ENCODE measurements at places on chromosomes 1 and 21.

- peak; percentile 18 for DNase-seq
Observed at GRCh38 chr1:186605762-186606350, 74.4 kb downstream of the PTGS2 start.

DNA sequence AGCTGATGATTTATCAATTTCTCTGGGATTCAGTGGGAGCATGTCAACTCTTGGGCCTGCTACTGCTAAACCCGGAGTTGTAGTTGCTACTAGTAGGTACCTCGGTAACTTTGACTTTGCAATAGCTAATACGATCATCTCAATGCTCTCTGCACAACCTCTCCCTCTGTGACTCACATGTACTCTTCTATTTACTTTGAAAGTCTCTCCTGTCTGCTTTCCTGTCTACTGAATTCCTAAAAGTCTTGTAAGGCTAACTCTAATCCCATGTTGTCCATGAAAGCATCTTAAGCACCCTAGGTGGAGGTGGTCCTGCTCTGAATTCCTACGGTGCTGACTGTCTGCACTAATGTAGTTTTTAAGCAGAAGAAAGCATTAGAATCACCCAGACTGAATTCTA lies 29.3 kb downstream of the SLC9C2 start:
- no peak for DNase-seq

GRCh38 chr1:160904783-160905616 lies 20.0 kb upstream of the ITLN1 start:
- DNase-seq = no peak

- DNase-seq = peak; percentile 76
Observed at GRCh38 chr21:33199516-33200217, 30.1 kb upstream of the IFNAR2 start.

- DNase-seq = peak; percentile 25
Observed at GRCh38 chr1:3625151-3625907, 514 bp downstream of the TPRG1L start.

GRCh38 chr1:42961312-42962091 lies 2.8 kb upstream of the SLC2A1 start:
- no peak for DNase-seq

DNA sequence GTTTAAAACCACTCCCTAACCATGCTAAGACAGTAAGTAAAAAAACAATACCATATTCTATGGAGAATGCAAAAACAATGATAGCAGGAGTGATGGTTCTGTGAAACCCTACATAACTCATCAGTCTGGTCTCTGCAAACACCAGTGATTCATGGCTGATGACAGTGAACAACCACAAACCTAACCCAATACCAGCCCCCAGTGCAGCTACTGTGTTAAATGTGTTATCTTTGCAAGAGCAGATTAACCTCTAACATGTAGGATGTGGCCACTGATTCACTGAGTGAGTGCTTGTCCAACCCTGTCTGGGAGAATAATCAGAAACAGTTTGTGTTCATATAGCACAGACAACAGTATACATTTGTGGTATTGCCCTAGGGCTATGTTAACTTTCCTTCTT lies 100.2 kb upstream of the COG2 start:
- DNase-seq = peak; percentile 67

DNA sequence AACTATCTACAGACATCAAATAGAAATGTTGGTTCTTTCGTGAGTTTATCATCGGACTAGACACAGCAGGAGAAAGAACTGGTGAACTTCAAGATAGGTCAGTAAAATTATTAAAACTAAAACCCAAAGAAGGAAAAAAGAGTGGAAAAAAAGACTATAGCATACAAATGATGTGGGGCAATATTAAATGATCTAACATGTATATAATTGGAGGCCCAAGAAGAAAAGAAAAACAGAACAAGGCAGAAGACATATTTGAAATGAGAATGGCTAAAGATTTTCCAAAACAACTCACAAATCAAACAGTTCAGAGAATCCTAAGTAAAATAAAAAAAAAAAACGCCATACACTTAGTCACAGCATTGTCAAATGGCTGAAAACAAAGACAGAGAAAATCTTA lies 101.8 kb downstream of the PCNX2 start:
- DNase-seq = no peak

GRCh38 chr1:107993920-107994319 lies 28.9 kb upstream of the VAV3 start:
- no peak for DNase-seq

- DNase-seq = no peak
Observed at GRCh38 chr1:99673315-99673714, 27.4 kb downstream of the PALMD start.

DNA sequence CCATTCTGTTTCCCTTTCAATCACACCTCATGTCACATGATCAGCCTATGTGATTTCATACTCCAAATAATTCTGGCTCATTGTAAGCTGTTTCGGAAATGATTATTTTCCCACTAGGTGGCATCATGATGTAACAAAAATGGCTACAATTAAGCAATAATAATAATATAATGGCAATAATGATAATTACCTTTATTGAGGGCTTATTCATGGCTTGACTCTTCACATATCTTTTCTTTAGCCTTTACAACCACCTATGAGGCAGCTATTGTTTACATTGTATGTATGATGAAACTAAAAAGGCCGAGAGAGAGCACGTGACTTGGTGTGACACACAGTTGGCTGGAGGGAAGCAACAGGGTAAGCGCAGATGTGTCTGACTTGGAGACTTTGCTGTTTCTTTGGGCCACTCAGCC lies 12.5 kb upstream of the KPRP start:
- no peak for DNase-seq

GRCh38 chr1:58726581-58726980 lies 26.7 kb upstream of the MYSM1 start:
- DNase-seq = no peak

DNA sequence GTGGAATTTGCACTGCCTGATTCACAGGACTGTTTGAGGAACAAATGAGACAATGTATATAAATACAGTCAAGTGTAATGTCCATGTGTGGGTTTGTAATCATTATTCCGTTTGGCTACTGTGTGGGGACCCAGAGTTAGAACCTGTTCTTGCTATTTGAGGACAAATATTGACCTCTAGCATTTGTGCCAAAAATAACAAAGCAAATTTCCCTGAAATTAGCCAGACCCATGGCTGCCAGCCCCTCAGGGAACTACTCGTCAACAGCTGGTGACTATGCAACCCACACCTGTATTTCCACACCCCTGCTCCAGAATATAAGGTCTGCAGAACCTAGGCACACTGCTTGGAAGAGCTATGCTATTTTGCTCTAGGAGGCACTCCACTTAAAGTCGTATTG lies 70.7 kb downstream of the KCNJ6 start:
- DNase-seq = no peak

DNA sequence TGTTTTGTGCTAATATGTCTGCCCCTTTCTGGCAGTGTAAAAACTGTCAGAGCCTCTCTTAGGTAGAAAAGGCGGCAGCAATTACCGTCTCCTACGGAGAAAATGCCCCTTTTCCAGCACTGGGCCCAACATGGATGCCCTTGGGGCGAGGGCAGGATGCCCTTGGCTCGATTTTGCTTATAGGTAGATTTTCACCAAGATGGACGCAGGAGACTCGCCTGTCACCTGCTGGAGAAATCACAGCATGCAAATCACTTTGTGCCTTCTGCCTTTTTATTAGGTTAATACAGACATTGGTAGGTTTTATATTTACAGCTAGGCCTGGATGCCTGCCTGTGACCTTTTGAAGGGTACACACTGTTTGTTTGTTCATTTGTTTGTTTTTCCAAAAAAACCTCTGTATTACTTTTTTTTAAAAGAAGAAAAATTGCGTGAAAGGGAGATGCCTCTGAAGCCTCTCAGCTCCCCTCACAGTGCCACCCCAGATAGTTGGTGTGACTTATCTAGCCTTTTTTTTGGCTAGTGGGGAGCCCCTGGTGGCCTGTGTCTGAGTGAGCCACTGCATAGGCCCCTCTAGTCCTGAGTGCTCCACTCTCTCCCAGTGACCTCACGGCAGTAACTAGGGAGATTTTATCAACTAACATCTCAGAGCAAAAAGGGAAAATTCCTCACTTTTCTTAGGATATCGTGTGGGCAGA lies 2.5 kb downstream of the ATP1B1 start:
- no peak for DNase-seq

DNA sequence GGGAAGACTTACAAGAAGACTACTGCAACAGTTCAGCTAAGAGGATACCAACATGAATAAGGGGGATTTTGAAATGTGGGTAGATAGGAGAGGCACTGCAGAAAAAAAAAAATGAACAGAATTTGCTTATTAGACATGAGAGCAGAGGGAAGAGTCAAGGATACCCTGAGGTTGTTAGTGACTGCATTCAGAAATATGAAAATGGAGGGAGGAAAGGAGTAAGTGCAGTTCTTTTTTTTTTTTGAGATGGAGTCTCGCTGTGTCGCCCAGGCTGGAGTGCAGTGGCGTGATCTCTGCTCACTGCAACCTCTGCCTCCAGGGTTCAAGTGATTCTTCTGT lies 23.3 kb downstream of the INPP5B start:
- no peak for DNase-seq

DNA sequence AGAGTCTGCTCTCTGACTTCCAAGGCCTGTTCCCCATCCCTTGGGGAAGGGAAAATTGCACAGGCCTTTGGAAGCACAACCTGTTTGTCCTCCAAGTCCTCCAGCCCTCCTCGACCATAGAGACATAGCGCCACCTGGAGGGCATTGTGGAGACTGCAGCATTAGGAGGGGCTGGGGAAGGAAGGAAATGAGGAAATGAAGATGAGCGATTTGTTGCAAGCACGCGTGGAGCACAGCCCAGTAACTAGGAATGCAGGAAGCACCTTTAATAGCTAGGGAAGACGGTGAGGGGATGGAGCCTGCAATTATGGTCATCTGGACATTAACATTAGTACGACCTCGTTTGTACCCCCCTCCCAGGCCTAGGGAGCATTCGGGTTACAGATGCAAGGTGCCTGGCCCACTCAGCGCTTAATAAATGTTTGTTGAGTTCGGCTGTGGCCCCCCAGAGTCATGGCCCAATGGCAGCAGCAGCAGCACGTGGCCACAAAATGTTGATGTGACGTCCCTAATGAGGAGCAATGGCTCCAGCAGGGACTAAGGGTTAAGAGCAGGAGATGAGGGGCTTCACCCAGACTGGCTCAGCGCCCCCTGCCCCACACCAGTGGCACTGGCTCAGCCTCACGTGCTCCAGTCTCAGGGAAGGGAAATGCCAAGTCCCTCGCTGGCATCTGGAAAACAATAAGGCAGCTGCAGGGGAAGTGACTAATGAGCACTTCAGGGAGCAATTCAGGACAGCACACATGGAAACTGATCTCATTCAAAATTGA lies 8.0 kb upstream of the CAMK2N1 start:
- DNase-seq = peak; percentile 85

DNA sequence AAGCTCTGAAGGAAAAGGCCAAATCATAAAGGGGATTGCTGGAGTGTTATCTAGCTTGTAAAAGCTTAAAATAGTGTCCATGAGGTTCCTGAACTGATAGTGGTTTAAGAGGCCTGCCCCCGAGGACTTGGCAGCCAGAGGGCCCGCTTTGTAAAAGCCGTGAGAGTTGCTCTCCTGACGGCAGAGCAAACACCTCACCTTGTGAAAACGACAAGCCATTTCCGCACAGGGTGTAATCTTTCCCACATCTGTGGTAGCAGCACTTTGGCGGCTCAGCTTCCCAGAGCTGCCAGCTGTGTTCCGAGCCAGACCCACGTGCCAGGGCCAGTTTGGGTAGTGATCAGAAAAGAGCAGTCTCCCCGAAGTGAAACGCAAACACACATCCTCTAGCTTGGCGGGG lies 37.0 kb downstream of the SERBP1 start:
- DNase-seq = no peak

GRCh38 chr21:45258466-45258865 lies 29.2 kb downstream of the POFUT2 start:
- DNase-seq = no peak

DNA sequence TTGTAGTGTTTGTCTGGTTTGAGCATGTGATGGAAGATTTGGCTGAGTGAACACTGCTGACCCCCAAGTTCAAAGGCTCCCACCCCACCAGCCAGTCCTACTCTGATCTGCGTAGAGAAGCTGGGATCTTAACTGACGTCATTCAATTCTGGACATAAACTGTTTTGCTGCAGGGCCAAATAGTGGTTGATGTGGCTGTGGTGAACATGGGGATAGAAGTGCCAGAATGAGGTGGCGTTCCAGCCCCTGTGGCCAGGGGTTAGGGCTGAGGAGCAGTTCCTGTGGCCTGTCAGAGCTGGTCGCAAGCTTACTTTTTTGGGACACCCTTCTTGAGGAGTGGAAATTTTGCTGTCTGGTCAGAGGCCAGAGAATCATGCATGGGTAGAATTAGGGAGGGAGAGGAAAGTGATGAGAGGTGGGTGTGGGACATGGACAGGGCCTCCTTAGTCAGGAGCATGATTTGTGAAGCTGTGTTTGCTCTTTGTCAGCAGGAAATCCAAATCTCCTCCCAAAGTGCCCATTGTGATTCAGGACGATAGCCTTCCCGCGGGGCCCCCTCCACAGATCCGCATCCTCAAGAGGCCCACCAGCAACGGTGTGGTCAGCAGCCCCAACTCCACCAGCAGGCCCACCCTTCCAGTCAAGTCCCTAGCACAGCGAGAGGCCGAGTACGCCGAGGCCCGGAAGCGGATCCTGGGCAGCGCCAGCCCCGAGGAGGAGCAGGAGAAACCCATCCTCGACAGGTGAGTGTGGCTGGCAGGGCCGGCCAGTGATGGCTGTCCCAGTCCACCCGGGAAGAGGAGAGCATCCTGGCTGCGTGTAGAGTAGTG lies 25.9 kb downstream of the SZRD1 start:
- no peak for DNase-seq

DNA sequence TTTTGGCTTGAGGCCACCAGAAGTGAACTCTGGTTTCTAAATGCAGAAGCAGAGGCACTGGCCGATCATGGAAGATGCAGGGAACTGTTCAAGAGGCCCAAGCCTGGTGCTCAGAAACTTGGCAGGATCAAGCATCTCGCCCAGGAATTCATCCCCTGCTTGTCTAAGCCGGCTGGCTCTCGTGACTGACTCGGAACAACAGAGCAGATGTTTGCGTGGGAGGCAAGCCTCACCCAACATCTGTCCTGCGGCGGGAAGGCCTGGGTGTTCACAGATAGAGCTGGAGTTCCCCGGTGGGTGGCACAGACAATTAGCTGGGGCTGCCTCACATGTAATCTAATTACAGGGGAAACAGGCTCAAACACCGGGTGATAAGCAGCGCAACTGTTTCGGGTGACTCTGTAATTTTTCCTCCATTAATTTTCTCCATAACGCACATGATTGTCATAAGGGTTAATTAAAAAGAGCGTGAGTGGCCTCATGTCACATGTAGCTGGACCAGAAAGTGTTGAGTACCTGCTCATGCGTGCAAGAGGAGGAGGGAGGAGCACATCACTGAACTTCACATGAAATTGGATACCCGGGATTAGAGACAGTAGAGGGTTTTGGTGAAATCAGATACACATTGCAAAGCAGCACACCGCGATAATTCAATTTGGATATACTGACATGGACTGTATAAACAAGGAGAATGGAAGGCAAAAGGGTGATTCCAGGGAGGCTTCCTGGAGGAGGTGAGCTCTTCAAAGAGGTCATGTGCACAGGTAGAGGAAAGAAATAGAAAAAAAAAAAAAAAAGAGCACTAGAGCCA lies 180.0 kb downstream of the ETS2 start:
- DNase-seq = peak; percentile 73

DNA sequence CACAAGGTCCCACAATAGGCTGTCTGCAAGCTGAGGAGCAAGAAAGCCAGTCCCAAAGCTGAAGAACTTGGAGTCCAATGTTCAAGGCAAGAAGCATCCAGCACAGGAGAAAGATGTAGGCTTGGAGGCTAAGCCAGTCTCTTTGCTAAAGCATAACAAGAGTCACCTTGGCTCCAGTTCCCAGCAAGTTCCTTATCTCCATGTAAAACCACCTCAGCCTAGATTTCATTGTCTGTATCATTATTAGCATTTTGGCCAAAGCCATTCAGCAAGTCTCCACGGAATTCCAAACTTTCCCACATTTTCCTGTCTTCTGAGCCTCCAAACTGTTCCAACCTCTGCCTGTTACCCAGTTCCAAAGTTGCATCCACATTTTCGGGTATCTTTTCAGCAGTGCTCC lies 36.9 kb downstream of the PIGM start:
- DNase-seq = no peak

Measured in activated T-cell treated with anti-CD3 and anti-CD28 coated beads, Interleukin-2, amount 50 U/mL, for 72 hours (primary cell).